ENCODE measurements at places on chromosomes 1 and 21.

DNA sequence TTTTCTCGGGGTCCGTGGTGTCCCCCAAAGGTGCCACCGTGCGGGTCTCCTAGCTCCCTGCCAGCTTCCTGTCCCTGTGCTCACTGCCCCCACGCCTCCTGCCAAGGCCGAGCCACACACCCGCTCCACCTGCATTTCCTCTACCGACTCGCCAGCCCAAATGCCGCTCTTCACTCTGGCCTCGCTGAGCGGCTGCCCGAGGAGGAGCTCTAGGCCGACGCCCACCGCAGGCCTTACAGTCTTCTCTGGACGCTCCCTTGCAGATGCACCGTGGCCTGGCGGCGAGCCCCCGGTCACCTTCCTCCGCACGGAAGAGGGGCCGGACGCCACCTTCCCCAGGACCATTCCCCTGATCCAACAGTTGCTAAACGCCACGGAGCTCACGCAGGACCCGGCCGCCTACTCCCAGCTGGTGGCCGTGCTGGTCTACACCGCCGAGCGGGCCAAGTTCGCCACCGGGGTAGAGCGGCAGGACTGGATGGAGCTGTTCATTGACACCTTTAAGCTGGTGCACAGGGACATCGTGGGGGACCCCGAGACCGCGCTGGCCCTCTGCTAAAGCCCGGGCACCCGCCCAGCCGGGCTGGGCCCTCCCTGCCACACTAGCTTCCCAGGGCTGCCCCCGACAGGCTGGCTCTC is 26.3 kb downstream of the FTCD start:
- peak; percentile 52 for DNase-seq

- no peak for DNase-seq
Observed at GRCh38 chr1:3019007-3019515, 2.2 kb upstream of the ACTRT2 start.

DNA sequence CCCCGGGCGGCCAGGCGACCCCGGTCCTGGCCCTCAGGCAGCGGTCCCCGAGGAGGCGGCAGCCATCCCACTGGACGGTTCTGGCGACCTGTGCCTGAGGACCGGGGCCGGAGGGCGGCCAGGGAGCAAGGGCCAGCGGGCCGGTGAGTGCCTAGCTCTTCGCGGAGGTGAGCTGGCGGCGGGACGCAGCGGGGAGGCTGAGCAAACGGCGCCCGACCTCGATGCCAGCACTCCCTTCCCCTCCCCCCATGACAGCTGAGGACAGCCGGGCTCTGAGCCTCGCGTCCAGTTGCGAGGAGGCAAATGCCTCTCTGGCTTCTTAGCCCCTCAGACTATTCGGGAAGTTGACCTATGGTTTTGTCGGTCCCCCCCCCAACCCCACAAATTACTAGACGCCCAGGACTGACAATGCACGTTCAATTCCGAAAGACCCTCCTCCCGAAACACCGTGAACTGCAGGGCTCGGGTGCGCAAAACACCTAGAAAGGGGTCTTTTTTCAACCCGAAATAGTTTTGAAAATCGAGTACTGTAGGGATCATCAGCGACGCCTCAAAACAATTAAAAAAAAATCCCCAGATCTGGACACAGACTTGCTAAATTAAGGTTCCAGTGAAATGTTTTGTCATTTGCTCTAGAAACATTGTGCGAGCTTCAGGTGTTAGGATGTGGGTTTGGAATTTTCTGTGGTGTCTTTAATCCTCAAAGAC is 8.3 kb downstream of the CDKN2C start:
- DNase-seq: peak; percentile 84

DNA sequence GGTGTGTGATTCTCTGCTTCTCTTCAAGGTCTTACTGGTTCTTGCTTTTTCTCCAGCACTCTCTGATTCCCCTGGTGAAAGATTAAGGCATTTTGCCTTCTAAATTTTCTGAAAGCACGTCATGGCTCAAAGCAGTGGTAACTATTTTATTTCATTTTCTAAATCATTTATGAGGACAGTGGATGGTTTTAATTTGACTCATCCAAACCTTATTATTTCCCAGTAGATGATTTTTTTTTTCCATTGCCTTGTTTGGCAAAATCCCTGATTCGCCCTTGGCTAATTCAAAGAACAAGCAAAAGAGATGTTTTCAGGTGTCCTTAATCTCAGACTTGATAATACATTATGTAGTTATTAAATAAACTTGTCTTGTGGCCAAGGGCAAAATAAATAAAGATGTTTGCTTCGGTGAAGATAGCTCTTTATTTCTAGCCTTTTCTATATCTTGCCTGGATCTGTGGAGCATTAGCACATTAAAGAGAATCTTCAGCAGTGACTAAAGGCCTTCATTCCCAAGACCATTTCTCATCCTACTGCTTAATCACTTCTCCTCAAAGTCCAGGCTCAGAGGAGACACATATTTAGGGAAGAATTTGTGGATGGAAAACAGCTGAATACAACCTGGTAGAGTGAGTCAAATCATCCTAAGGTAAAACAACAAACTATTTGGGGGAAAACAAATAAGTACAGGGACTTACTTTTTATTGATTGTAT is 359.8 kb downstream of the DUSP10 start:
- DNase-seq: no peak

GRCh38 chr1:114342376-114342775 is 168.6 kb downstream of the TRIM33 start:
- no peak for DNase-seq

DNA sequence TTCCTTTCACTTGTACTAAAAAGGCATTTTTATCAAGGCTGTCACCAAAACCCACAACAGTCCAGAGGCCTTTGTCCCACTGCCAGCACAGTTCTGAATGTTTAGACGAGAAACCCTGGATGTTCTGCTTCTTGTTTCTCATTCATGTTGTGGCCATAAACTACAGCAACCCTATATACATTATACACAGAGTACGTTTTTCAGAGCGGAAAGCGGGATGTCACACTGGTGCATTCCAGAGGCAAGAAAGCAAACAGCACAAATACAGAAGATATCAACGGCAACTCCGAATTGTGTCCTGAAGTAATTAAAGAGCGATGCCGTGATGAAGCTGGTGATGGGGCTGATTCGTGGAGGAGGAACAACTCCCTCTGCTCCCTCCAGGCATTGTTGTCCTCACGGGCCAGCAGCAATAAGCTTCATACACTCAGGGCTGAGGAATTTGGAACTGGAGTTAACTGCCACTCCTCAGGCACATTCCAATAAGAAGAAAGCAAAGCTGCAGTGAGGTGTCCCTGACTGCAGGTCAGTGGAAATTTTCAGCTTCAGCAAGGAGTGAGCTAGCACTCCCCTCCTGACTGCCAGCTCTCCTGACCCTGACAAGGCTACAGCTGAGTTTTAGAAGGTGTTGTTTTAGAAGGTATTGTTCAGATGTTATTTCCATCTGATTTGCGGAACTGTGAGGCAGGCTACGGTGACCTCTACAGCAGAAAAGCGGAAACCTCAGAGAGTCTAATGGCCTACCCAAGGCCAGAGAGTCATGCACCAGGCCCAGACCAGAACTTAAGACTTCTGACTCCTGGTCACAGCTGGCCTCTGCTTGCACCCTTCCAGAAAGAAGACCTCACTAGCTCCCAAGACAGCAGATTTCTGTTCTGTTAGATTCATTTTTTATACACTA is 149.0 kb downstream of the TGFBR3 start:
- peak; percentile 32 for DNase-seq

GRCh38 chr21:41482980-41483379 is 25.0 kb downstream of the TMPRSS2 start:
- DNase-seq: no peak

DNA sequence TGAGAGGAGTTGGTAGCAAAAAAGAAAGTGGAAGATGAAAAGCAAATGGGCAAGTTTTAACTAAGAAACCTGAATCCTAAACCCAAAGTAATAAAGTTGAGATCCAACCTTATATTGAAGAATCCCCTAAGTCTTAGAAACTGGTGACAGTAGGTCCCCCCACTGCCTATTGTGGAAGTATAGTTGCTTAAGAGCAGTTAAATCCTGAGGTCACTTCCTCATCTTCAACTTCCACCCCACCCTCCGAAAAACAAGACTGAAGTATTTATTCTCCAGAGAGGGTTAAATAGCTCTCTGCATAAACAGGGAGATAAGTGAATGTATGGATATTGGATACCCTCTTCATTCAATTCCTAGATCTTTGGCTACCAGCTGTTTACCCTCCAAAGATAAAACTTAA is 3.3 kb upstream of the DSTYK start:
- no peak for DNase-seq

DNA sequence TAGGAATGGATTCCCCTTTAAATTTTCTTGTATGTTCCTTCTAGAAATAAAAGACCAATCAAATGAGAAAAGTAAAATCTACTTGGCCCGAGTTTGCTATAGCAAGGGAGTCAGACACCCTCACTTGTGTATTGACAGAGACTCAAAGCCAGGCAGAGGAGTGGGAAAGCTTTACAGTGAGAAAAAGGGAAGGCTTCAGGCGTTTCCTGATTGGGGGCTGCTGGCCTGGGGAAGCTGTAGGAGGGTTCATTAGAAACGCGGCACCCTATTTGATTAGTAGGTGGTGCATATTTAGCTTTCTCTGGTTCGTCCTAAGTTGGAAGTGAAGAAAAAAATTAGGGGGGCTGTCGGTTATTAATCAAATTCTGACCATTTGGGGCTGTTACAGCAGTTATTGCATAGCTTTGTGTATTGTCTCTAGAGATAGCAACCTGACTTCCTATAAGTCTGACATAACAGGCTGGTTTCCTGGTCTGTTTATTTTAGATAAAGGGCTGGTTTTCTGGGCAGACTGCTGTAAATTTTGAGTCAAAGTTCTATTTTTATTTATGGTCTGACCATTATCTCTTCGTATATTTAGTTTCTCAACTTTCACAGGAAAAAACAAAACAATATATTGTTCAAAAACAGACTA is 10.0 kb downstream of the SLC25A24 start:
- no peak for DNase-seq

DNA sequence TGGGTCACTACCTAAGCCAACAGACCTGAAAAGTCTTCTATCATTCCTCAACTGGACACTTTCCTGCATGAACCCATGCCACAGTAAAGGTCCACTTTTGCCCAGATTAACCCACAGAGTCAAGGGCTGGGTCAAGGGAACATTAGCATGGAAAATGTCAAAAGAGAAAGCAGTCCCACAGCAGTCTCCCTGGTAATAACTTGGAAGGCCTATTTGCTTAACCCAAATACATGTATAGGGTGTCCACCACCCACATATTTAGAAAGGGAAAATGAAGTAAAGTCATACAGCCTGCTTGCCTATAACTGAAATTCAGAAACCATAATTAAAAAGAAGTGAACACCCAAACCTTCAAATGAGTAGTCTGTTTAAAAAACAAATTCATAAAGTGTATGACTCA is 16.1 kb upstream of the HSD3B1 start:
- no peak for DNase-seq

DNA sequence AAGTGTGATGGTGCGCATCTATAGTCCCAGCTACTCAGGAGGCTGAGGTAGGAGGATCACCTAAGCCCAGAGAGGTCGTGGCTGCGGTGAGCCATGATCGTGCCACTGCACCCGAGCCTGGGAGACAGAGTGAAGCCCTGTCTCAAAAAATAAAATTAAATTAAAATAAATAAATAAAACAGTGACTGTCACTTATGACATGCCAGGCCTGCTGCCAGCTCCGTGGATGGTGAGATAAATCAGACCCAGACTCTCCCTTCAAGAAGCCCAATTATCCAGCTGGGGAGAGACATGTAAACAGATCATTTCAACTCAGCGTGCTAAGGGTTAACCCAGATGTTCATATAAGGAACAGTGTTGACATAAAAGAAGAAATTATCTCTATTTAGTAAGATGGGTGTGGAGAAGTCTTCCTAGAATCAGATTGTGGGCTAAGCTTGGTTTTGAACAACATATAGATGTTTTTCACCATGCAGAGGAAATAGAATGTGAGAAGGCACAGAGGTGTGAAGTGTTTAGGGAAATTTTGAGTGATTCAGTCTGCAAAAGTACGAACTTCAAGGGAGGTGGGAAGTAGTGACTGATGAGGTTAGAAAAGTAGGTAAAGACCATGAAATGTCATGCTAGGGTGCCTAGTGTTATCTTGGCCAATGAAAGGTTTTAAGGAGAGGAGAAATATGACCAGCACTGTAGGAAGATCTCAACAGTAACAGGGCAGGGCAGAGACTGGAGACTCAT is 18.3 kb downstream of the YARS1 start:
- DNase-seq: no peak

DNA sequence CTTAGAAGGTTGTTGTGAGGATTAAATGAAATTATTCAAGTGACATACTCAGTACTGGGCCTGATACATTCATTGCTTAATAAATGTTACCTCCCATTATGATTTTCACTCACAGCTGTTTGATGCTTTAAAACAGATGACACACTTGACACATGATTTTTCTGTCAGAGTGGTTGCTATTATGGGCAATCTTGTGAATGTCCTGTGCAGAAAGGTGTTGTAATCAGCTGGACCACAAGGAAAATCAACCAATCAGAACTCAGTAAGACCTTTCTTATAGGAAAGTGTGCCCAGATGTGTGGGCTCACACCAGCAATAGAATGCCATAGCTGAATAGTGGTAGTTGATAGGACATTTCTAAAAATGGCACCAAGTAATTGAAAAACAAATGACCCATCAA is 23.5 kb downstream of the GJA5 start:
- DNase-seq: no peak

- DNase-seq: no peak
Observed at GRCh38 chr21:38806942-38807284, 1.2 kb downstream of the ETS2 start.

DNA sequence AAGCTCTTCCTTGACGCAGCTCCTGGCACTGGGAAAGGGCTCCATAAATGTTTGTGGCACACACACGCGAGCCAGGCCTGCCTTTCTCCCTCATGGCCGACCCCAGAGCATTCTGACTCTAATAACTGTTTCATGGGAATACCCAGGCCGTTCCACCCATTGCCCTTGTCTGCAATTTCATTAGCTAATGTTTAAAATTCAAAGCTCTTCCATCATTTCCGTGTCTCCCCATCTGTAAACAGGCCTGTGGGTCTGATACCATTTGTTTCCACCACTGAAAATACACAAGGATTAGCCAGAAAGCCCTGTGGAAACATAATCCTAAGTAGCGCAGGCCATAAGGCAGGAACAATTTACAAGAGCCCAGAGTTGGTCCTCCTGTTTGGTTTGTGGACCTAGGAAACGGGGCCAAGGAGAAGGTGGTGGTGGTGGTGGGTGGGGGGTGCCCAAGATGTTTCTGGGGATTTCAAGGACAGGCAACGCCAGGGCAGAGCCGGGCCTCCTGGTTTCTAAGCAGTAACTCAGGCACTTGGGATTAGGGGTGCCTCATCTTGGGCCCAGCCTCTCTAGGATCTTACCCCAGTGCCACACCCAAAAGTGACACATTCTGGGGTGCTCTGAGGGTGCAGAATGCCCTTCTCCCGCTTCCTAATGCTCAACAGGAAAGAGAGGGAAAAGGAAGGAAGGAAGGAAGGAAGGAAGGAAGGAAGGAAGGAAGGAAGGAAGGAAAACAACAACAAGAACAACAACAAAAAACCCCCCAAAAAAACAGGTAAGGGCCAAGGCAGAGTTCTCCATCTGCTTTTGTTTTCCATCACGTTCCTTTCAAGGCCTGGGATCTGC is 79.4 kb downstream of the SSBP3 start:
- no peak for DNase-seq

Data from left ventricle myocardium superior (tissue), 1 donor.